ENCODE measurements at places on chromosomes 12 and 14. TPM values are rescaled to one million over a fixed set of nuclear protein-coding genes. Genes with fewer than 3 reads are reported as not detected.

GRCh38 chr14:51118993-51119392, 24.1 kb upstream of the TRIM9 start:
- no peak for DNase-seq

DNA sequence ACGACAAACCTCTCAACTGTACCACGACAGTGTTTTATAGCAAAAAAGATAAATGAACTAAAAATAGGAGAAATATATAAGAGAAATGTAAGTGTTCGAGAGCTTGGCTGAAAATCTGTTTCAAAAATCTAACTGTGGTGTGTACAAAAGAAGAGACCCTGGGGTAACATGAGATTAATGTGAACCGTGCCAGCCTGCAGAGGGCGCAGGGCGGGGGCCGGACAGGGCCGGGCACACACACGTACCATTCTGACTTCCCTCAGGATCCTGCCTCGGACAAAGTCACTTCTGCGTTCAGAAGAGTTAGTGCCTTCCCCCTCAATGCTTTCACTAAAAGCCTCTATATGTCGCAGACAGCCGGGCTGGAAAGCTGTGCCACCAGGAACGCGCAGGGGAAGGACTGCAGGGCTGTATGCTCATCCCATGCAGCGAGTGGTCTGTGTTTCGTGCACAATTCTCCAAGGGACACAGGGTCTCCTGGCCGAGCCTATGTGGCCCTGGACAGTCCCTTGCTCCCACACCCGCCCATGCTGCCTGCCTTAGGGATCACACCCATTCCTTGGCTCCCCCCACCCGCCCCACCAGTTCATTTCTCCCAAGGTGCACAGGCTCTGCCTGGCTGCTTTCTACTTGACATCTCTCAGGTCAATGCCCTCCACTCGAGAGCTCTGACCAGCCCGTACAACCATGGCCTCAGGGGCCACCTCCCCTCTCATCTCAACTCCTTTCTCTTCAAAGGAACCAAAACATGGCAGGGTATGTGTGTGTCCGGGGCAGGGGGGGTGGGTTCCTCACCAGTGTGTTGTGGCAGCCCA, 8.5 kb downstream of the CDCA4 start:
- DNase-seq: no peak

DNA sequence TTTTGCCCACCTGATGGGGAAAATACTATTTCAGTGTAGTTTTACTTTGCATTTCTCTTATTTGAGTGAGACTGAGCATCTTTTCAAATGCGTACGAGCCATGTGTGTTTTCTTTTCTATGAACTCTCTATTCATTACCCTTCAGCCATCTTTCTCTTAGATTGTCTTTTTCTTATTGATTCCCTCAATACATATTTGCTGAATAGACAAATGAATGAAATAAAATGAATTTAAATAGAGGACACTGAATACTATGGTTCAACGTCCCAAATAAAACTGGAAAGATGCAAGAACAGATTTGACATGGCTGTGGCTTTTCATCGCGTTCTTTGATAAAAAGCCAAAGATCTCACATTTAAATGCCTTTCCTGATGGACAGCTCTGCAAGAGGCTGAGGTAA, 34.6 kb upstream of the RPH3A start:
- DNase-seq: no peak

GRCh38 chr12:54704202-54704601, 56.0 kb upstream of the DCD start:
- DNase-seq: no peak

DNA sequence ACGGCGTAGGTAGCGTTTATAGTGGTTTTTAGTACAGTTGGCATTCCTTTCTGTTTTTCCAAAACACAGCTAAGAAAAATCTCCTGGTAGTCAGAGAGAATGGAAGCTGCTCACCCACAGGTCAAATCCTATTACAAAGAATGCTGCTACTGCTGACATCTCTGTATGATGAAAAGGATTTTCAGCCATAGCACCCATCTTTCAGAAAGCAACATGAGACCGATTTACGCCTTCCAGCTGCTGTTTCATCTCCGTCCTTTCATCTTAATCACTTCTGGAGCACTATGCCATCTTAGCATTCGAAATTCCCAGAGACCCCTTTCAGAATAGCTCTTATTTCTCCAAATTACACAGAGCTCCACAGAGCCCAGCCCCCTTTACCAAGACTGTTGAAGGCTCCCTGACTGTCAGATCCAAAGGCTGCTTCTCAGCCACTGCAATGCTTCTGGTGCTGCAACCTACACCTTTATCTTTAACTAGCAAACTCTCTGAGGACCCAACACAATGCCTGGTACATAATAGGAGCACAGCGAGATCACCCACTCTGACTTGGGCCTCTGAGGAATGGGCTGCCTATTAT, 211.8 kb downstream of the NEDD1 start:
- DNase-seq: no peak

DNA sequence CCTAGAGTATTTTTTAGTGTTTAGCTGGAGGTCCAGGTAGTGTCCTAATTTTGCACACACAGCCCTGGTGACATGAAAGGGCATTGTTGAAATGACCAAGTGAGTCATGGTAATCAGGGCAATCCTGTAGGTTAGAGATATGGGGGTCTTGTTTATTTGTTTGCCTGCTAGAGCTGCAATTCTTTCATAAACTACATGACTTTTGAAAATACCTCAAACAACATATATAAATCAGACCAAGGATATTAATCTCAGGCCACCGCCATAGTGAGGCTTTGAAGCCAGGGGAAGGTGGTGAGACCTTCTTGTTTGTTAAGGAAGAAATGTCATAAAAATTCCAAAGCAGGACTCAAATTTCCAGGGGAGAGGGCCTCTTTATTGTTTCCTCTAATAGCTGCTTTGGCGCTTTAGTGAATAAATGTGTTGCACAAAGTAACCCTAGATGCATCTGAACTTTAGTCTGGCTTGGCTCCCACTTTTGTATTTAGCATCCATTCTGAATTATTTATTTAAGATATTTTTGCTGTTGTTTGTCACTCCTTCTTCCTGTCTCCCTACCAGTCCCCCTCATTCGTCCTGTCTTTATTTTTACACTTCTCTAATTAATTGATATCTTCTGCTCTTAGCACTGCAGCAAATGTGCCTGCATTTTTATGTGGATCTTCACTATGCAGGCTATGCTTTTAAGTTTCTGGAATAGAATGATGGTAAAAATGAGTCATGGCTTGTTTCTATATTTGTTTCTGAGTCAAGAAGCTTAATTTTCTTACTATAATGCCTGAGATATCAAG, 430.3 kb downstream of the RAD51B start:
- DNase-seq: no peak

GRCh38 chr12:42492267-42492666, 97.3 kb downstream of the PRICKLE1 start:
- DNase-seq: no peak

DNA sequence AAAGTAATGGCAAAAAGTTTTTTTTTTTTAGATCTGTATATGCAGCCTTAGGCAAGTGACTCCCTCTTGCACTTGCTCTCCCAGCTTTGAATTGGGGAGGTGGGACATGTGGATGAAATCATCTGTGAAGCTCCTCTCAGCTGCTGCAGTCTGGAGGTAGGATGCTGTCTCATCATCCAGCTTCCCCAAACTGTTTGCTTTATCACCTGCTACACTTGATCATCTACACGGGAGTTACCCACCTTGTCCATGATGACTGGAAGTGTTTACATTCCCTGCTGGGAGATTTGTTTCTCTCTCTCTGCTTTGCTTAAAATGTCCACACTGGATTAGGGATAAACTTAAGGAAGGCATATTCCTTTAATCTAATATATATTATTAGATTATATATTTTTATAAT, 8.5 kb upstream of the FGF23 start:
- DNase-seq: no peak

GRCh38 chr12:108583991-108584390, 13.9 kb downstream of the TMEM119 start:
- DNase-seq: no peak

- no peak for DNase-seq
Observed at GRCh38 chr14:84546236-84546635, 983.7 kb upstream of the FLRT2 start.

DNA sequence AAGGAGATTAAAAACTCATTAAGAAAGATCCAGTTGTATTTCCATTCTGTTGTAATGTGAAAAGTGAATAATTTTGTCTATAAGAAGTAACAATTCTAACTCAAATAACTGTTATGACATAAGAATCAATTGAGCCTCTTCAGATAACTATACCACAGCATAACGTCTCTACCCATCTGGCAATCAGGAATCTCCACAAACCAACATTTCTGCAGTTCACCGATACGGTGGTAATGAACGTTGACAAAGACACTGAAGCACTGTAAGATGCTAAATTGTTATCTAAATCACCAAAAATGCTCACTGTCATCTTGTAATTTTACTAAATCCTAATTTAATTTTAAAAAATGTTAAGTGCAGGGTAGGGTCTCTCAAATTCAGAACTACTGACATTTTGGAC, 130.9 kb upstream of the USP15 start:
- no peak for DNase-seq

DNA sequence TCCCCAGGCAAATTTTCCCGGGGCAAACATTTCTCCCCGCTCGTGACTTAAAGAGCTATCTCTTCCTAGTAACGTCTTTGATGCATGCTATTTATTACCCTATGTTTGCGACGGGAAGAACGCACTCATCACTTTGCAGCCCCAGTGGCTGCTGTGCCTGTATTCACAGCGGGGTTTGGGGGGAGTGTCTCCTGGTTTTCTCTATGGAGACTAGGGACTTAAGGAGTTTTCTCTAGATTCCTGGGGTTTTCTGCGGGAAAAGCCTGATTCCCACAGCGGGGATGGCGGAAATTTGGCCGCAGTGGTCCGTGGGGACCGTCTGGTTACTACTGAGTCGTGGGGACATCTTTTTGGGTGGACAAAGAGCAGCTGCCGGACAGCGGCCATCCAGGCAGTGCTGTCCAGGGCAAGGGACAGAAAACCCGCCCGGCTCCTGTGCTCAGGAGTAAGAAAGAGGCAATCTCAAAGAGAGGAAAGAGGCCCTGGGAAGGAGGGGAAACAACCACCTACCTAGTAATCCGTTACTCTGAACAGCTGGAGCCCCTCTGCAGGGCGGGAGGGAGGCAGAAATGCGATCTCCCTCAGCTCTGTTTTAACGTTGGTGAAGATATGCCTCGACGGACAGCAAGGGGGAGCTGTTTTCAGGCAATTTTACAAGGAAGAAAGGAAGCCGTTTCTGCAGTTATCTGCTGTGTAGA, 771 bp upstream of the AVPR1A start:
- DNase-seq: no peak

- DNase-seq: peak; percentile 83
Observed at GRCh38 chr12:29147731-29148595, 1.1 kb upstream of the FAR2 start.

- DNase-seq: no peak
Observed at GRCh38 chr14:77343662-77344061, 22.8 kb downstream of the GSTZ1 start.

- DNase-seq: no peak
Observed at GRCh38 chr12:132466241-132467201, 23.4 kb upstream of the FBRSL1 start.

- no peak for DNase-seq
Observed at GRCh38 chr12:132873724-132874123, 13.7 kb downstream of the CHFR start.

GRCh38 chr12:29146196-29146595, 2.9 kb upstream of the FAR2 start:
- no peak for DNase-seq

KRT5 gene
- polyA plus RNA-seq: 1.1 TPM

PZP gene
- 0.07 TPM for polyA plus RNA-seq

KRT71 gene
- polyA plus RNA-seq: not detected

HHIPL1 gene
- polyA plus RNA-seq: not detected

FRMD6 gene
- 1.6 TPM for polyA plus RNA-seq

SLC39A5 gene
- 31.2 TPM for polyA plus RNA-seq

SIRT4 gene
- polyA plus RNA-seq: 0.92 TPM

Data from sigmoid colon (tissue), 7 donors.